ENCODE measurements at places on chromosomes 12 and 14.

- no peak for DNase-seq
Measured at GRCh38 chr12:17352164-17352563, 737.8 kb downstream of the RERGL start.

GRCh38 chr14:38210587-38211216, 3.0 kb downstream of the SSTR1 start:
- DNase-seq: peak; percentile 69

GRCh38 chr12:101491329-101491728, 16.2 kb downstream of the SPIC start:
- no peak for DNase-seq

- no peak for DNase-seq
Measured at GRCh38 chr12:76641961-76642360, 82.4 kb upstream of the OSBPL8 start.

GRCh38 chr12:26338586-26339572, 143.5 kb downstream of the SSPN start:
- no peak for DNase-seq

DNA sequence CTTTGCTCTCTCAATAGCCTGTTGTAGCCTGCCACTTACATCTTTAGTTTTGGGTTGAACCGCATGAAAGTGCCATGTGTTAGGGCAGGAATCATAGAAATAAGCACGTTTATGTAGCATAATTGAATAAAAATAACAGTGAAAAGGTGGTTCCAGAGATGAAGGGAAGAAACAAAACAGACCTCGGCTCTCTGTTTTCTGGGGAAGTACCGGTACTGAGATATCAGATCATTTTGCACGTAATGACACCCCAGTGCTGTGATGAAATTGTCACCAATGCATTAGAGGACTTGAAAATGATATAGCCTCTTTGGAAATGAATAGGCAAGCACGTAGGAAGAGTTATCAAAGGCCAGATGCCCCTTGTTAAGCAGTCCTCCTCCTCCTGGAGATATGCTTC, 42.5 kb upstream of the DLK1 start:
- DNase-seq: no peak

DNA sequence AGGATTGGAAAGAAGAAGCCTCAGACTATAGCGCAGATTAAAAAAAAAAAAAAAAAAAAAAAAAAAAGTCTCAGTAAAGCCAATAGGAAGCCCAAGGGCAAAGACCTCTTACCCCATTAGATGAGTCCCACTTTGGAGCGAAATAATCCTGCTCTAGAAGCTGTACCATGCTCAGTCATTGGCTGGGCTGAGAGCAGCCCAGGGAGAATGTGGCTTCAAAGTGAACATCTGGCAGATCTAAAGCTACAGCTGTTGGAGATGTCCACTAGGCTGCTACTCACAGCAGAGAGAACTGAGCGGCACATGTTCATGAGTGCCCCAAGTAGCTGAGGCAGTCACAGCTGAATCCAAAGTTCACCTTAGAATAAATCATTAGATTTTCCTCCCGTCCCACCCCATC, 560.9 kb downstream of the MED13L start:
- DNase-seq: no peak

DNA sequence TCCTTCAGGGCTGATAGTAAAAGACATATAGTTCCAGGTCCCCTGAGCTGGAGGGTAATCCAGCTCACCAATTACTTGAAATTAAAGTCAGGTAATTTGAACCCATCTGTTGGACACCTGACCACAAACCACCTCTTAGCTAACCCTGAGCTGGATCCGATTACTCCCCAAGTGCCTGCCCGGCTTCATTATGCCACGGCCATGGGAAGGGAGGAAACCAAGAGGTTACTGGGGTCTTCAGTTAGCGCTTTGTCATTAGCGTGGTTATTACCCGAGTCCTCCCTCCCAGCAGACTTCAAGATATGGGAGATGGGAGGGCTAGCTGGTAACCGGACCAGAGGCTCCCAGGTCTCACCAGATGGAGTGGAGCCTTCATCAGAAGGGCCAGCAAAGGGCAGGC, 1071.4 kb downstream of the BCL11B start:
- no peak for DNase-seq

- DNase-seq: no peak
Measured at GRCh38 chr12:3529281-3529680, 38.3 kb downstream of the PRMT8 start.

GRCh38 chr14:69715725-69716477, 51.0 kb upstream of the SRSF5 start:
- no peak for DNase-seq

DNA sequence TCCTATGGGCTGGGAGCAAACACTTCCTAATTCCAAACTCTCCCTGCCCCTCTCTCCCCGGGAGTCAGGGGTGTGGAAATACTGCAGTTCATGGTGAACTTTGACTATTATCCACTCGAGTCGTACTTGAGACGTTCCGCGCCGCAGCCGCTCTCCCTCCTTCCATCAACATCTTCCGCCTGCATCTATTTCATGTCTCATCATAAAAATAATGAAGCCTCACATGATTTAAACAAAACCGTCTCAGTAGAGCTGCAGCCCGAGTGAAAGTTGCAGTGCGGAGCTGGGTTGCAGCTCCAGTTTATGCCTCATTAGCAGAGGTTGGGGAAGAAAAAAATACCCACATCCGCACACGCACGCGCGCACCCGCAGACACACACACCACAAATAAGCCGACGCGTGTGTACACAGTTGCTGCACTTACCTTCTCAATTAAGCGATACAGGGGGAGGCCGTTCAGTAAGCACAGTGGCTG, 283 bp downstream of the LMO3 start:
- DNase-seq: peak; percentile 46

DNA sequence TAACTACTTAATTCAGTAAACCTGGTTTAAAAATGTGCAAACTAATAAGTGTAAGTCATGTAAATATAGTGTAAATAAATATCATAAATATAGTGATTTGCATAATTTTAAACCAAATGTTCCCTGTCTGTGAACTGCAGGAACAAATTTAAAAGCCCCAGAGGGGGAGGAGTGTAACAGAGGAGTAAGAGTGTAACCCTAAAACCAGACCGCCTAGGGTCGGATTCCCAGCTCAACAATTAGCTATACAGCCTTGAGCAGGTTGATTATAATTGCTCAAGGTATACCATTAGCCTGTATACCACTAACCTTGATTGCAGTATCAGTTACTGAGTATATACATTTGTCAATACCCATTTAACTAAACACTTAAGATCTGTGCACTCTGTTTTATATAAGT, 218.4 kb downstream of the ADAMTS20 start:
- no peak for DNase-seq

GRCh38 chr14:58946431-58946830, 242.0 kb upstream of the DAAM1 start:
- DNase-seq: no peak

Data from neural progenitor cell (in vitro differentiated cells).